ENCODE measurements at places on chromosomes 13 and 19.

GRCh38 chr13:112657850-112658445, 31.9 kb upstream of the ATP11A start:
- no peak for DNase-seq

- DNase-seq, result no peak
These were observed 245.0 kb downstream of the ABCC4 start for GRCh38 chr13:95056266-95056665.

DNA sequence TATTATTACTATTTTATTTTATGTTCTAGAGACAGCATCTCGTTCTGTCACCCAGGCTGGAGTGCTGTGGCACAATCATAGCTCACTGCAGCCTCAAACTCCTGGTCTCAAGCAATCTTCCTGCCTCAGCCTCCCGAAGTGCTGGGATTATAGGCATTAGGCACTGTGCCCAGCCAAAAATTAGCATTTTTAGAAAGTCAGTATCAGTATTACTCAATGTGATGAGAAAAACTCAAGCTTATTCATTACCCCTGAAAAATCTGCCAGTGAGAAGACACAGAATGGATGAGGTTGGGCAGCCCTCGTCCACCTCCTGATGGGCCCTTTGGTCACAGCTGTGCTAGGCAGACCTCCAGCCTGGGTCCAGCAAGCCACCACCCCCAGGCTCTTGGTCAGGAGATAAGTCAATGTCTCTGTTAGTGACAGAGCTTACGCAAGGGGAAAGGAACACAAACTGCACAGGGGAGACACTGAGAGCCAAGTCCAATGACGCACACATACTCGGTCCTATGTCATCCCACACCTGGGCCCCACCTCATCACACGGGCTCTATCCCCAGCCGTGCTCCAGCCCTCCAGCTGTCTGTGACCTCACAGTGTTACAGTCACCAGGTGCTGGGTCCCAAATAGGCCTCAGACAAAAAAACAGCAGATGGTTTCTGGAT, 19.8 kb downstream of the PEPD start:
- DNase-seq, result no peak

DNA sequence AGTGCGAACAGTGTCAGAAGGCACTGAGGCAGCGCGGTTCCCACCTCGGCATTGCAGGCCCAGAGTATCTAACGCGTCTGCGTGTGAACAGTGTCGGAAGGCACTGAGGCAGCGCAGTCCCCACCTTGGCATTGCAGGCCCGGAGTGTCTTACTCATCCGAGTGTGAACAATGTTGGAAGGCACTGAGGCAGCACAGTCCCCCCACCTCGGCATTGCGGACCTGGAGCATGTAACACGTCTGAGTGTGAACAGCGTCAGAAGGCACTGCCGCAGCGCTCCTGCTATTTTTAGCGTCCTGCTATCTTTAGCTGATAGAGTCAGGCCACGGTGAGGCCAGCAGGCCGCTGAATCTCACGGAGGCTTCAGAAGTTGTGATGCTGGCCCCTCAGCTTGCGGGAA, 39.6 kb downstream of the ATP11A start:
- no peak for DNase-seq

GRCh38 chr13:51453207-51453958, 547 bp upstream of the INTS6 start:
- peak; percentile 89 for DNase-seq

DNA sequence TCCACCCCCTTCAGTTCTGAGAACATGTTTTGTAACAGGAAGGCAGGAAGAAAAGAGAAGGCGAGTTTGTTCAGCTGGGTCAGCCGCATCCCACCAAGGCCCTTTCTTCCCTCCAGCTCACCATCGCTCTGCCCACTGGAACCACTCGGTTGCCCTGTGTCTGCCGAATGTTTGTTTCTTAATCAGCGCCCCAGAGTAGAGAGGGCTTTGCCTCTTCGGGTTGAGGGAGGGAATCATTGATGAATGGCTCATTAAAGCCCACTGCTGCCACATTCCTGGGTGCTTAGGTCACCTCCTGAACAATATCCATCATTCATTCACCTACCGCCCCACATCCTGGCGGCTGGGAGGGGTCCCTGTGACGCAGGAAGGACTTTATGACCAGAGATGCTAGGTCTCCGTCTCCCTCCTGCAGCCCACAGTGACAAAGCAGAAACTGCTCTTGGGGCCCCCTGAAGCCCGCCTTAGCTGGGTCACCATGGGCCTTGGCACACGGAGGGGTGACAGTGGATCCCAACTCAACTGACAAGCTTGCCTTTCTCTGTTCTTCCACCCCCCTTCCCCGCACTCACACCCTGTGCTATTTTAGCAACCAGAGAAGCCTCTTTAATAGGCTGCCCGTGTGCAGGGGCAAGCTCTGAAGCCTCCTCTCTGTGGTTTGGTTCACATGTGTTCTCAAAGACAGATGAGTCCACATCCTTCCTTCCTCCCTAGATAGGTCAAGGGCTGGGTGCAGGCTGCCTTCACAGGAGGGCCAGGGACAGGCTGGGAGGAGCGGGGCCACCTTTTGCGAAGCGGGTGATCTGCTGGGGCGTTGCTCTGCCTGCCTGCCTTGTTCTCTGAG, 46.2 kb downstream of the ACTN4 start:
- DNase-seq, result peak; percentile 55

- no peak for DNase-seq
These were observed 3.3 kb upstream of the CLPP start for GRCh38 chr19:6358003-6358402.

- no peak for DNase-seq
These were observed 12.4 kb downstream of the ZNF444 start for GRCh38 chr19:56153507-56153906.

- no peak for DNase-seq
These were observed 67.9 kb downstream of the NDFIP2 start for GRCh38 chr13:79548902-79549301.

GRCh38 chr13:36310417-36311108, 12.9 kb upstream of the CCDC169 start:
- no peak for DNase-seq

- DNase-seq, result no peak
These were observed 50.3 kb downstream of the ABCC4 start for GRCh38 chr13:95250961-95251360.

DNA sequence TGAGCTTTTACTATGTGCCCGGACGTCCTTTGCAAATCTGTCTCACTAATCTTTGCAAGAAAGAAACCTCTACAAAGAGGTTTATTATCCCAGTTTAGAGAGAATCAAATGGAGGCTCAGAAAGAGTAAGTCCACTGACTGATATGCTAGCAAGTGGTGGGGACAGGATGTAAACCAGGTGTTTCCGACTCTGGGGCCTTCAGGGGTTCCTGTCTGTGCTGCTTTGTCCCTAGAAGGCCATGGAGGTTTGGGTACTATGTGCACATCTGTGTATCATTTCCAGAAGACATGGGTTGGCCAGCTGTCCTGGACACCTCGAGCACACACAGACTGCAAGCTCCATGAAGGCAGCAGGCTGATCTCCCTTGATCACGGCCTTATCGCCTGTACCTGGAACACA, 1.2 kb upstream of the KPTN start:
- no peak for DNase-seq

GRCh38 chr19:10361569-10362011, 18.8 kb downstream of the TYK2 start:
- DNase-seq, result no peak

- peak; percentile 80 for DNase-seq
These were observed 1.0 kb upstream of the DBP start for GRCh38 chr19:48637948-48638830.

GRCh38 chr13:55359067-55359466, 1781.7 kb upstream of the PRR20A start:
- DNase-seq, result no peak

- DNase-seq, result peak; percentile 72
These were observed 989 bp upstream of the SSC5D start for GRCh38 chr19:55486971-55487923.

DNA sequence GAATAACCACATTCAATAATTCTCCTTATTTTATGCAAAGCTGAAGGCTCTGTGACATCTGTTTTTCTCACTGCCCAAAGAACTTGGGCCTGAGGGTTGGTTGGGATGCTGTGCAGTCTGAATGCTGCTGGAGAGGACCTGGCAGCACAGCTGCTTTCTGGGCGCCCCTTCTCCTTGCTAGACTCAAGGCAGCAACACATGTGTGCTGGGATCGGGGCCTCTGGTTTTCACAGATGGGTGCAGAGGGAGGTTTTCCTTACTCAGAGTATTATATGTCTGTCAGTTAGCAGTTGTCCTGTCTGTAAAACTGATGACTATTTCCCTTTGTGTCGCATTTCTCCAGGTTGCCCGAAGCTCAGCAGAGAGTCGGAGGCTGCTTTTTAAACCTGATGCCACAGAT, 53.2 kb upstream of the TEX29 start:
- DNase-seq, result no peak

DNA sequence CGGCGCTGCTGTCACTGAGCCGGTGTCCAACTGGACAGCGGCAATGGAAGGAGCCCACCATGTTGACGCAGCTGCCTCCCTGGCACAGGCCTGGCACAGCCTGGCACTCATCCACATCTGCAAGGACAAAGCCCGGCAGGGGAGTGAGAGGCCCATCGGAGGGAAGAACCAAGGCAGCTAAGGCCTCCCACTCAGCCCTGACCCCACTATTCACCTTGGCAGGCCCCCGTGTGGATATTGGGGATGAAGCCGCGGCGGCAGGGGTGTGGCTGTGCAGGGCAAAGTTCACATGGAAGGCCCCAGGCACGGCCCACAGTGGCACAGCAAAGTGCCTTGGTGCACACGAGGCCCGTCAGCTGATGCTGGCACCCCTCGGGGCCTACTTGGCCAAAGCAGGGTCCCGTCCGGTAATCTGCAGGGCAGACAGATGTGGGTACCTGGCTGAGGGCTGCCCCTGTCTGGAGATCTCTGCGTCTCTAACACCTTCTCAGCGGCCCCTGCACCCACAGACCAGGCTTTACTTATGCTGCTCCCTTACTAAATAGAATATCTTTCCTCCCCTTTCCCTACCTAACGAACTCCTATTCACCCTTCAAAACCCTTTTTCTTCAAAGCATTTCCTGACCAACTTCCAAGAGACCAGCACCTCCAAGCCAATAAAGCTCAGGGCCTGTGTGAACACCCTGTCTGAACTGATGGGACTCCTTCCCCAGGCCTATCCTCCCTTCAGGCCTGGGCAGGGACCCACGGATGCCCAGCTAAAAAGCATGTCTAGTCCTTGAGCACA, 7.5 kb downstream of the FBN3 start:
- no peak for DNase-seq

GRCh38 chr13:66612983-66613382, 617.2 kb downstream of the PCDH9 start:
- DNase-seq, result no peak

DNA sequence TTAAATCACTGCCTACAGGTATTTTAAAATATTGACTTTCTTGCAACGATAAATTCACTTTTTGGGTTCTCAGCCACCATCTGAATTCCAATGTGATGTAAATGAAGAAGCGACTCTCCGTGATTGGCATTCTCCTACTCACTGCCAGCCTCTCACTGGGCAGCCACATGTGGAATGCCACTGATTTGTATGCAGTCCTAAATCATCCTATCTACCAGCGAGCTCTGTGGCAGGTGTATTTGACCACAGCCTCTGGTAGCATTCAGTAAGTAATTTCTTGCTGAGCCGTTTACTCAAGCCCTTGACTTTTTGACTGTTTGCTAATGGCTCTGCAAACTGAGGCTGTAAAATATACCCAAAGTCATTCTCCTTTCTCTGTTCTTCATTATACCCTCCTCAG, 559.0 kb upstream of the SLC10A2 start:
- no peak for DNase-seq

GRCh38 chr13:26964278-26965250, 204.0 kb upstream of the GPR12 start:
- no peak for DNase-seq

GRCh38 chr19:46980761-46981160, 38.9 kb upstream of the NPAS1 start:
- DNase-seq, result no peak

DNA sequence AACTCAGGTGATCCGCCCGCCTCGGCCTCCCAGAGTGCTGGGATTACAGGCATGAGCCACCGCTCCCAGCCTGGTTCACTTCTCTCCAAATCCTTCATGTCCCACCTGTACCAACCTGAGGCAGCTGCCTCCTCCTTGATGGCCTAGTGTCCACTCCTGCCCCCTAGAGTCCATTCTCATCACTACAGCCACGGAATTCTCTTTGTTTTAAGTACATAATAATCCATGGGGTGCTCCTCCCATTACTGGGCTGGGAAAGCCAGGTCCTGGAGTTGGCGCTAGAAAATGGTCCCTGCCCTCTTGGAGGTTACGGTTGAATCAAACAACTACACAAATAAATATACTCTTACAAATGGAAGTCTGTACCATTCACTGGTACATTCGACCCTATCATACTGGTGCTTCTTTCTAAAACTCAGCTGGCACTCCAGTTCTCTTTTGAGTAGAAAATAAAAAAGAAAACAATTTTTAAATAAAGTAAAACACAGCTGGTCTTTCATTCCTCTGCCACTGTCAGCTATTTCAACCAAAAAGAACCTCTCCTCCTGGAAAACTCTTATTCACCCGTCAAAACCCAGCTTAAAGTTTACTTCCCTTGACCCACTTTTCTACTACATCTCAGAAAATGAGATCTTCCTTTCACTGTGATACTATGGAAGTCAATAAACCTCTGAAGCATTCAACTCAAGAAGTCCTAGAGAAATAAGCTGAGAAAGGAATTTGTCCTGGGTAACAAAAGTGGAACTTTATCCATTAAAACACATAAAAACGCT, 22.4 kb upstream of the ARHGEF18 start:
- no peak for DNase-seq

- DNase-seq, result no peak
These were observed 426 bp downstream of the KLC3 start for GRCh38 chr19:45340899-45341453.

DNA sequence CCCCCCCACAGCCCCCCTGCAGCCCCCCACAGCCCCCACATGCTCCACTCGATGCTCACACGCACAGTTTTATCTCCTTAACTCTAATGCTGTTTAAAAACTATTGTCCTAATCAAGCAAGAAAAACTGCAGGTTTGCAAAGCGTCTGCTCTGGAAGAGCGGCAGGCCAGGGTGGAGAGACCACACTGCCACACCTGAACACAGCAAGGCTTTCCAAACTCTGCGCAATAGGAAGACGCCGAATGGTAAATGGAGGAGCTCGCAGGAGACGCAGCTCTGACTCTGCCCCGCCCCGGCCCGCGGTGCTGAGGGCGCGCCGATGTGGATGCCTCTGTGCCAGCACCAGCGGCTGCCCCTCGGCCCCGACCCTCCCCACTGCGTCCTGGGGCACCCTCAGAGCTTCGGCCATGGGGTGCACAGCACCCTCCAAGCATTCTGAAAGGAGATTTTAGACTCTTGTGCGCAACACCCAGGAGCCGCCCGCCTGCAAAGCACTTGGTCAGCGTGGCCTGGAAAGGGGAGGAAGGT, 32.4 kb downstream of the RASA3 start:
- DNase-seq, result no peak

GRCh38 chr13:99335087-99335486, 27.9 kb upstream of the GPR183 start:
- no peak for DNase-seq

DNA sequence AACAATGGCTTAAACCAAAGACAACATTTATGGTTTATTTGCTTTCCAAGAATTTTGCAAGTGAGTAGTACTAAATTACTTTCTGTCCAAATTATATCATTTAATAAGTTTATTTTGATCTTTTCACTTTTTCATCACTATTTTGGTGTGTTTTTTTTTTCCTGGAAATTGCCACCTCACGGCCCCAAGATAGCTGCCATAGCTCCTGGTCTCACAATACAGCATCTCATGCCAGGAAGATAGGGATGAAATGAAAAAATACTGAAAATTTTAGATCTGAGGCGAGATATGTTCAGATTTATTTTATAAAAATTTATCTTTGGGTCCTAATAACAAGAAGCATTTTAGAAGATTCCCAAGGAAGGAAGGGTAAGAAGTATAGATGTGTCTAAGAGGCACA, 6.9 kb upstream of the FPR3 start:
- no peak for DNase-seq

All from activated CD8-positive, alpha-beta memory T cell treated with anti-CD3 and anti-CD28 coated beads, Interleukin-2, amount 50 U/mL, for 48 hours (primary cell).